ENCODE measurements at places on chromosomes 3 and 15. TPM values are rescaled to one million over a fixed set of nuclear protein-coding genes. Genes with fewer than 3 reads are reported as not detected.

GABRB3 gene
- total RNA-seq, result not detected

EXD1 gene
- not detected for total RNA-seq

CD200R1 gene
- 9.5 TPM for total RNA-seq

TTC21A gene
- total RNA-seq, result 1.9 TPM

VPS13C gene
- total RNA-seq, result 68.9 TPM

PLS1 gene
- total RNA-seq, result 4.2 TPM

- no peak for DNase-seq
- H3K27ac ChIP-seq, result peak overlapping the region; percentile 66
- H3K4me3 ChIP-seq, result peak overlapping the region; percentile 18
- peaks cover 2% of the 10 kb centered on the region for H3K36me3 ChIP-seq
These were observed 30.2 kb downstream of the BCL2L10 start for GRCh38 chr15:52082197-52083036.

DNA sequence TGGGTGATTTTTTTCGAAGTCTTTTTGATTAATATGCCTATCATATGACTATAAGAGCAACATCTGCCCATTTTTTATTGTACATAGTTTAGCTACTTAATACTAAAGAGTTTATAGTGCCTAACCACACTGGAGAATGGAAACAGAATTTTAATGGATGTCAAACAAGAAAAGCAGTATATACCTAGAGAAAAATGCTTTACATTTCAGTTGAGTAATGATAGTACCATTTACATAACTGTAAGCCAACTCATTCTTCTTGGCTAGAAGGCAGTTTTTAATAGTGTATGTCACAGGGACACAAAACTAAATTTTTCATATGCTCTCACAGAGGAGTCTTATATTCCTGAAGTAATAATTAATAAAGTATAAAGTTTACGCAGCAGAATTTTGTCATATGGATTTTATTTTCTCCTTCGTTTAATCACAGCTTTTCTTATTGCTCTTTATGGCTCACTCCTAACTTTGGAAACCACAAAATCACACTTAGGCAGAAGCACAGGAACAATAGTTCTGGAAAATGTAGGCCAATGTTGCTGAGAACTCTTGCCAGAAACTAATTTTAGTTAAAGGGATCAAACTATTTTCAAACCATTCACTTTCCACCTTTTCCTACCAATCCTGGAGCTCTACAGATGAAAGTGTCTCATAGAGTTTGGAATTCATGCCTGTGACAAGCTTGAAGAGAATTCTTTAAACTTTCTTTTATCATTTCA, 243.6 kb downstream of the ZIC1 start:
- DNase-seq, result no peak
- H3K27ac ChIP-seq, result no peak overlapping the region
- H3K4me3 ChIP-seq, result no peak overlapping the region
- no peaks in the 10 kb centered on the region for H3K27me3 ChIP-seq
- H3K4me1 ChIP-seq, result no peaks in the 10 kb centered on the region

DNA sequence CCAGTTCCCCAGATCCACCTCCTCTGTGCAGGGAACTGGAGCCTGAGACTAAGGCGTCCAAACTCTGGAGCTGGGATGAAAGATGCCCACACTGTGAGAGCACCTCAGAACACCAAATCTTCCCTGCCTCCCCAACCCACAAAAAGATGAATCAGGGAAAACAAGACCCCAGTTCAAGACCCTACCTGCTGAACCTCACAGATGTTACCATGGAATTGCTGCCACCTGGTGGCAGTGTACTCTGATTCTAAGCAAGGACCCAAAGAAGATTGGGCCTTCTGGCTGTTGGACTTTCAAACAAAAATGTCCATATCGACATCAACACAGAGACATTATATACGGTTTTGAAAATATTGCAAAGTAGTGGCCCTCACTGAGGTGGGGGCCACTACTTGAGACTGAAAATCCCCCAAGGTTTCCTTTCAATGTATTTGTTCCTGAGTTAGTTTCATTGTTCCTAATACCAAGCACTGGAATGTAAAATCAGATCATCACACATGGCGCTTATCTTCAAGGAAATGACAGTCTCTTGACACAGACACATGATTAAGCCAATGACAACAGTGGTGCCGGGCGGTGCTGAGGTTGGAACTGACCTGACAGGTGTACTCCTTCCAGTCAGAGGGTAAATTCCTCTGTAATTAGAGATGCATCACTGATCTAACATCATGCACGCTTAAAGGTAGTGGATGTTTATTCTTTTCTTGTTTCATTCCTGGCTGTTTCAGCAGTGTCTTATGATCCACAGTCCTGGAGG, 67.6 kb downstream of the SLC6A11 start:
- H3K4me1 ChIP-seq, result no peaks in the 10 kb centered on the region
- no peaks in the 10 kb centered on the region for H3K36me3 ChIP-seq
- H3K4me3 ChIP-seq, result no peak overlapping the region
- H3K27ac ChIP-seq, result no peak overlapping the region

- H3K27me3 ChIP-seq, result peaks cover 6% of the 10 kb centered on the region
- peaks cover 47% of the 10 kb centered on the region for H3K4me1 ChIP-seq
- no peak for DNase-seq
- no peak overlapping the region for H3K4me3 ChIP-seq
- H3K27ac ChIP-seq, result no peak overlapping the region
- no peaks in the 10 kb centered on the region for H3K36me3 ChIP-seq
These were observed 2.4 kb upstream of the RNU5B-1 start for GRCh38 chr15:65302061-65302460.

- H3K4me1 ChIP-seq, result no peaks in the 10 kb centered on the region
- H3K27ac ChIP-seq, result no peak overlapping the region
- no peak overlapping the region for H3K4me3 ChIP-seq
- peaks cover 17% of the 10 kb centered on the region for H3K27me3 ChIP-seq
These were observed 52.4 kb downstream of the PDZRN3 start for GRCh38 chr3:73572368-73572767.

GRCh38 chr3:102006812-102007485, 157.6 kb downstream of the NFKBIZ start:
- H3K4me1 ChIP-seq, result no peaks in the 10 kb centered on the region
- no peak overlapping the region for H3K4me3 ChIP-seq
- DNase-seq, result no peak

DNA sequence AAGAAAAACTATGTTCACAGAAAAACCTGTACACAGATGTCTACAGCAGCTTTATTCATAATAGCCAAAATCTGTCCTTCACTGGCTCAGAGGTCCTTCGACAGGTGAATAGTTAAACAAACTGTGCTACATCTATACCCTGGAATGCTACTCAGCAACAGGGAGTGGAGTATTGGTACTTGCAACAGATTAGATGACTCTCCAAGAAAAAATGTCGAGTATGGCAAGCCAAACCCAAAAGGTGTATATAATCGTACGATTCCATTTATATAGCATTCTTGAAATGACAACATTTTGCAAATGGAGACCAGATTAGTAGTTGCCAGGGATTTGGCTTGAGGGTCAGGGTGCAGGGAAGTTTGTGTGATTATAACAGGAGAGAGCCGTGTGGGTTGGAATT, 22.4 kb upstream of the RGMA start:
- no peaks in the 10 kb centered on the region for H3K36me3 ChIP-seq
- H3K4me1 ChIP-seq, result peaks cover 3% of the 10 kb centered on the region
- H3K4me3 ChIP-seq, result no peak overlapping the region
- peaks cover 67% of the 10 kb centered on the region for H3K27me3 ChIP-seq

- no peak overlapping the region for H3K4me3 ChIP-seq
- DNase-seq, result no peak
- H3K27ac ChIP-seq, result no peak overlapping the region
- no peaks in the 10 kb centered on the region for H3K4me1 ChIP-seq
These were observed 280.2 kb downstream of the SHQ1 start for GRCh38 chr3:72568083-72568482.

DNA sequence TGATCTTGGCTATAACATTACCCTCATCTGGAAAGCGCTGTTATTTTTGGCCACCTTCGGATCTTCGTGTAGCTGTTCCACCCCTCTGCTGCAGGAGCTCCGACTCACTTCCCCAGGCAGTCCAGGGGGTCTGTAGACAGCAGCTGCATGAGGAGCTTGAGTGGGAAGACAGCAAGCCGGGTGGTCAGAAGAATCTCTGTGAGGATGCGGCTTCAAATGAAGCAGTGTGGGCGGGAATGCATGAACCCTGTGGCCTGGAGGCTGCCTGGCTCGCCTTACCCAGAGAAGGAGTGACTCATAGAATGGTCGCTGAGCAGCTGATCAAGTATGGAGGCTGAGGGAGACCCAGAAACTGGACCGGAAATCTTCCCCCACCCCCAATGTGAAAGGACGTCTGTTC, 45.2 kb upstream of the NR2F2 start:
- H3K36me3 ChIP-seq, result no peaks in the 10 kb centered on the region
- H3K27me3 ChIP-seq, result no peaks in the 10 kb centered on the region
- no peak for DNase-seq
- H3K4me1 ChIP-seq, result no peaks in the 10 kb centered on the region
- H3K4me3 ChIP-seq, result no peak overlapping the region

GRCh38 chr15:48653216-48653615, 7.7 kb upstream of the FBN1 start:
- no peak for DNase-seq
- H3K4me1 ChIP-seq, result no peaks in the 10 kb centered on the region
- H3K27me3 ChIP-seq, result peaks cover 46% of the 10 kb centered on the region
- H3K4me3 ChIP-seq, result no peak overlapping the region
- H3K27ac ChIP-seq, result no peak overlapping the region

All from activated CD8-positive, alpha-beta memory T cell treated with anti-CD3 and anti-CD28 coated beads, Interleukin-2, amount 10 ng/mL, durations not matched to agents 7 days and 5 days (primary cell).